ENCODE measurements at places on chromosomes 5 and 9.

DNA sequence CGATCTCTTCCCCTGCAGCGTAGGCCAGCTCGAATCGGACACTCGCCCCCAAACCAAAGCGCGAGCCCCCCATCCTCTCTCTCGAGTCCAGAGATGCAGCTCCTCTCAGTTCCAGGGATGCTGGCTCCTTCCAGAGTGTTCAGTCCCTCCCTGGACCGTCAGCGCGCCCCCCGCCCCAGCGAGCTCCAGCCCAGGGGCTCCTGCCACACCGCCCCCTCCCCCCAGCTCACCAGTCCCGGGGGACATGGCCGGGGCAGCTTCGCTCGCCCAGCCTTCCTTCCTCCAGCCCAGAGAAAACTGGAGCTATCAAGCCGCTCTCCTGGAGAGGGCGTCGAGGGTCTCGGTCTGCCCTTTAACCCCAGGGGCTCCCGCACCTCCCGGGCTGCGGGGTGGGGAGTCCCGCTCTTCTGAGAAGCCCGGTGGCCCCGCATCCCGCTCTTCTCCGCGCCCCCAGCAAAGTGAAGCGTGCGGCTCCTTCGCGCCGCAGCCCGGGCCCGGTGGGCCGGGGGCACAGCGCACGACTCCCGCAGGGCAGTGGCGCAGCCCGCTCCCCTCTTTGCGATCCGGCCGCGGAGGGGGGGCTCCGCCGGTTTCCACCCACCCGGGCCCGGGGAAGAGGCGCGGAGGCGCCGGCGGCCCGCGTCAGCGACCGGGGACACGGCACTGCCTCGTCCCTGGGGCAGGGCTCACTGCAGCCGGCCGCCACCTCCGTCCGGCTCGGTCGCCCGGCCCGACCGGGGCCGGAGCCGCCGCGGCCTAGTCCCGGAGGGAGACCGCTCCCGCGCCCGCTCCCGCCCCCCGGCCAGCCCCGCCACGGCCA is 587 bp downstream of the MIER3 start:
- peak overlapping the region; percentile 82 for H3K4me3 ChIP-seq
- peaks cover 10% of the 10 kb centered on the region for H3K4me1 ChIP-seq
- peak overlapping the region; percentile 73 for H3K27ac ChIP-seq
- H3K27me3 ChIP-seq = peaks cover 4% of the 10 kb centered on the region

DNA sequence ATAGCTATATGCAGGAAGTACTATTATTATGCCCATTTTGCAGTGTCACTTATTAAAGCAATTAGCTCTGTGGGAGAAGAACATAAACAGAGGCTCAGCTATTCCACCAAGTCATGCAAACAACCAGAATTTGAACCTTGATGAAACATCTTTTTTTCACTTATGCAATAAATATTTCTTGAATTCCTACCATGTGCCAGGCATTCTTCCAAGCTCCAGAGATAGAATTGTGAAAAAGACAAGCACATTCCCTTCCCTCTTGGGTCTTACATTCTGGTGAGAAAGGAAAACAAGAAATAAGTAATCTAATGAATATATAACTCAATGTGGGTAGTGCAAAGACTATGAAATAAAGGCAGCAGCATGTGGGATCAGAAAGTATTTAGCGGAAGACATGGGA is 32.1 kb upstream of the ADRB2 start:
- no peaks in the 10 kb centered on the region for H3K27me3 ChIP-seq
- H3K4me3 ChIP-seq = no peak overlapping the region
- DNase-seq = no peak
- no peak overlapping the region for H3K27ac ChIP-seq
- no peaks in the 10 kb centered on the region for H3K4me1 ChIP-seq

DNA sequence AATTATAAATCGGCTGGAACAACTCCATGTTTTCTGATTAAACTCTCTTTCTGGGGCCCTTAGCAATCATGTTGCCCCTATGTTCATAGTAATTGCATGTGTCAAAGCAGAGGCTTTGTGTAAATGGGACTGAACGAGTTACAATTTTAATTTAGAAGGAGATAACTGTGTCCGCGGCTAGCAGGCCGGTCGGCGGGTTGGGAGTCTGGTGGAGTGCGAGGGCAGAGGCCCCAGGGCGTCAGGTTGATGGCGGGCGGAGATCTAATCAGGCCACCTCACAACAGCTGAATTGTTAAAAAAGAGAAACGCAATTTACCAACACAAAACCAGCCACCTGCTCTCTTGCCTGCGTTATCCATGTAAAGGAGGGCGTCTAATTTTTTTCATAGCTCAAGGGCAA is 134.9 kb upstream of the LPCAT1 start:
- no peak for DNase-seq
- no peak overlapping the region for H3K4me3 ChIP-seq
- no peaks in the 10 kb centered on the region for H3K36me3 ChIP-seq
- no peak overlapping the region for H3K27ac ChIP-seq

GRCh38 chr5:176578391-176578808 is 29.3 kb downstream of the CDHR2 start:
- H3K27me3 ChIP-seq = no peaks in the 10 kb centered on the region
- H3K27ac ChIP-seq = no peak overlapping the region
- no peaks in the 10 kb centered on the region for H3K4me1 ChIP-seq
- DNase-seq = no peak

DNA sequence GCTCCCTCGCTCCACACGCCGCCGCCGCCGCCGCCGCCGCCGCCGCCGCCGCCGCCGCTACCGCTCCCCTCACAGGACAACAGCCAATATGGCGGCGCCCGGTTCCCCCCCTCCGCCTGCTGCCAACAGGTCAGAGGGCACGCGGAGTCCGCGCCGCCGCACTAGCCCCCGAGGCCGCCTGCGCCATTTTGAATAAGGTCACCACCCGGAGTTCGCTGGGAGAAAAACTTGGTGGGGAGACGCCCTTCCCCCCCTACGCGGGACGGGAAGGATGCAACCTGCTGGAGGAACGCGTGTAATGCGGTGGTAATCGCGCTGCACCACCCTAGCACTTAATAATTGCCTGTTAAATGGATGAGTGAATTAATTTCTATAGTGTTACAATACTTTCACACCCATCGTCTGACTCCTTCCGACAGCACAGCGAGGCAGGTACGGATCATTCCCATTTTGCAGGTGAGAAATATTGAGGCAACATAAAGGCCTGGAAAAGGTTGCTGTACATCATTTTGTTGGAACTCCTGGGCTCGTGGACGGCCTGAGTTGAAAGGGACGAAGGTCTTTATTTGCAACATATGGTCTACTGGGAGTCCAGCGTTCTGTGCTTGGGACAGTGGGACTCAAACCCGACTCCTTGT is at the start of gene FAM193B:
Gene FAM193B (minus strand): TSS at position 90 of the 638 bp plus-strand sequence. CDS start 105 bp downstream, outside the sequence.
- H3K27ac ChIP-seq = peak within 1 kb of the TSS; percentile 74
- DNase-seq = peak; percentile 78
- peaks cover 13% of the 10 kb centered on the region for H3K4me1 ChIP-seq
- H3K4me3 ChIP-seq = peak within 1 kb of the TSS; percentile 92
- no peaks in the 10 kb centered on the region for H3K36me3 ChIP-seq

DNA sequence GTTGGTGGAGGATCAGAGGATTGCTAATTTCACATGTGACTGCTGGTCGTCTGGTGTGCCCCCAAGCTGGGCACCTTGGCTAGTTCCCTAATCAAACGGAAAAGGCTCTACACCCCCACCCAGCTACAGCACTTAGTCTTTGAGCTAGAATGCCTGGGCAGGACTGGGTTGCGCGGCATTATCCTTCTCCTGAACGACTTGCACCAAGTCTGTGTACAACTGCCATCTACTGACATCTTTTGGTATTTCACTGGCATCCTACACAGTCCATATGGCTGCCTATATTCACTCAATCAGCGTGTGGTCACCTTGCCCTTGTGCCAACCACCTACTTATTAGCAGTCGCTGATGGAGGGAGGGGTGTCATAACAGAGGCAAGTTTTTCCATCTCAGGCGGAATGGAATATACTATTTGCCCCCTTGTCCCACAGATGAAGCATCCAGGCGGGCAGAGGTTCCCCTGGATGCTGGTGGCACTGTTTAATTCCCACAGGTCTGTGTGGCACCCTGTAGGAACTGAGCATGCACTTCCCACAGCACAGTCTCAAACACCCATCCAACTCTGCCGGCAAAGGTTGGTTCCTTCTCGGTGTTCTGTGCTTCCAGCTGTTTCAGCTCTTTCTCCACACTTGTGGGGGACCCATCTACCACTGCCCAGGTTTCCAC is 150.1 kb downstream of the OSTF1 start:
- no peaks in the 10 kb centered on the region for H3K4me1 ChIP-seq
- no peaks in the 10 kb centered on the region for H3K27me3 ChIP-seq
- no peaks in the 10 kb centered on the region for H3K36me3 ChIP-seq
- DNase-seq = peak; percentile 45
- H3K4me3 ChIP-seq = no peak overlapping the region

DNA sequence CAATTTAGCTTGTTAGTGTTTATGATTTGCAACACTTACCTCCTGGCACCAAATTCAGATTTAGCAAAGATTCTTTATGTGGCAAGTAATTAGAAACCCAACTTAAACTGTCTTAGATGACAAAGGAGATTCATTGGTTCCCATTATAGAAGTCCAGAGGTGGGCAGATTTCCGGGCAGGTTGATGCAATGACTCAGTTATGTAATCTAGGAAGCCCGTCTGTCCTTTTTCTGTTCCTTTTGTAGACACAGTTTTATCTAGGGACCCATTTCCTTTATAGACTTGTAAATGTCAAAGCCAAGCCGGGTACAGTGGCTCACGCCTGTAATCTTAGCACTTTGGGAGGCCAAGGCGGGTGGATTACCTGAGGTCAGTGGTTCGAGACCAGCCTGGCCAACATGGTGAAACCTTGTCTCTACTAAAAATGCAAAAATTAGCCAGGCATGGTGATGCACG is 20.3 kb upstream of the ANKRD33B start:
- no peaks in the 10 kb centered on the region for H3K27me3 ChIP-seq
- no peak overlapping the region for H3K4me3 ChIP-seq
- H3K27ac ChIP-seq = no peak overlapping the region
- no peak for DNase-seq
- no peaks in the 10 kb centered on the region for H3K36me3 ChIP-seq
- no peaks in the 10 kb centered on the region for H3K4me1 ChIP-seq

DNA sequence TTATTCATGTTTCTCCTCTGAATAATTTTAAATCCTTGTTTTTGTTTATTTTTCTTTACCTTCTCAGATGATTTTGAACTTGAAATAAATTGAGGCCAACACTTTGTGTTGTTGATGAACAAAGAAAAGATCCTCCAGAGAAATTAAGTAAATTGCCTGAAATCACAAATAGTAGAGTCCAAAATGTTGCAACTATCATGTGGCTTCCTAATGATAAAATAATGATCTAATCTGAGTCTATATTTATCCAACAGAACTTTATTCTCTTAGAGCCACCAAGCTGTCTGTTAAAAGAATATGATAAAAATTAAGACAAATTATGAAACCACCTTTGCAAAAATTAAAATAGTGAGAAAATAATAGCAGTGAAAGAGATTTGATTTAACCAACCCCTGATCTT is 132.2 kb upstream of the SPEF2 start:
- no peak overlapping the region for H3K4me3 ChIP-seq
- H3K27me3 ChIP-seq = no peaks in the 10 kb centered on the region
- H3K4me1 ChIP-seq = no peaks in the 10 kb centered on the region
- DNase-seq = no peak

DNA sequence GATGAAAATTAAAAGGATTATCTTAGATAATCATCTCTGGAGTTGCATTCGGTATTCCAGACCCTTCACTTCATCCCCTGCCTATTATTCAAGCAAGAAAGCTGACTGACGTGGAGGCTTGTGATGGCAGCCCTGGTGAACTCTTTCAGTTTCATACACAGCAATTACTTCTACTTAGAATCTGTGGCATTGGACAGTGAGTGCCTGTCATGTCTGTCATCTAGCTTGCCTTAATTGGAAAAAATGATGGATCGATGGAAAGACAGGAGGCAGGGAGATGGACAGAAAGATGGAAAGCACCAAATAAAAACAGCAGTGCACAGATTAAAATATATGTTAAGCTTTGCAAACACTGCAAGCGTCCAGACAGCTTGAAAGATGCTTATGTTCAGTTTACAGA is 1371.0 kb upstream of the CDH6 start:
- no peak for DNase-seq
- no peaks in the 10 kb centered on the region for H3K4me1 ChIP-seq
- H3K27me3 ChIP-seq = no peaks in the 10 kb centered on the region
- no peaks in the 10 kb centered on the region for H3K36me3 ChIP-seq
- H3K27ac ChIP-seq = no peak overlapping the region

GRCh38 chr9:7946458-7946857 is 146.9 kb upstream of the DMAC1 start:
- H3K4me3 ChIP-seq = no peak overlapping the region
- no peaks in the 10 kb centered on the region for H3K4me1 ChIP-seq
- H3K36me3 ChIP-seq = no peaks in the 10 kb centered on the region
- H3K27ac ChIP-seq = no peak overlapping the region

All from Panc1 (cell line).